HT-29 (cell line): ENCODE measurements at places on chromosomes 2 and 18.

- no peak for DNase-seq
Measured at GRCh38 chr2:174711206-174711605, 53.1 kb downstream of the CHRNA1 start.

GRCh38 chr18:59041296-59041695 lies 98.4 kb upstream of the SEC11C start:
- no peak for DNase-seq

- no peak for DNase-seq
Measured at GRCh38 chr2:133599811-133600210, 31.5 kb upstream of the NCKAP5 start.

DNA sequence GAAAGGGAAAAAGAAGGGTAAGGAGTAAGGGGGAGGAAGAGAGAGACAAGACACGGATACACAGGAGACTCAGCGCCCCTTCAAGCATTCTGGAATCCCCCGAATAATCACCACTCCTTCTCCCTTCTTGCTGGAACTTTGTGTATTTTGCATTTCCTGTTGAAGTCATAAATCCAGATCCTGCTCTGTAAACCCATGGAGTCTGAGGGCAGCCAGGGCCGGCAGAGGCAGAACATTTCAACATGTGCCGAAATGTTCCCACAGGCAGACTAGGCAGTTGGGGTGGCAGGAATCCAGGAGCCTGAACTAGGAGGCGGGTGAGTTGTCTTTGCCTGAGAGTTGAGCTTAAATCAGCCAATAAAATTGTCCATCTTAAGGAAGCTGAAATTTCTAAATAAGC lies 193.1 kb downstream of the SH3RF3 start:
- no peak for DNase-seq

- peak; percentile 90 for DNase-seq
Measured at GRCh38 chr18:11857177-11857887, 6.1 kb downstream of the CHMP1B start.

DNA sequence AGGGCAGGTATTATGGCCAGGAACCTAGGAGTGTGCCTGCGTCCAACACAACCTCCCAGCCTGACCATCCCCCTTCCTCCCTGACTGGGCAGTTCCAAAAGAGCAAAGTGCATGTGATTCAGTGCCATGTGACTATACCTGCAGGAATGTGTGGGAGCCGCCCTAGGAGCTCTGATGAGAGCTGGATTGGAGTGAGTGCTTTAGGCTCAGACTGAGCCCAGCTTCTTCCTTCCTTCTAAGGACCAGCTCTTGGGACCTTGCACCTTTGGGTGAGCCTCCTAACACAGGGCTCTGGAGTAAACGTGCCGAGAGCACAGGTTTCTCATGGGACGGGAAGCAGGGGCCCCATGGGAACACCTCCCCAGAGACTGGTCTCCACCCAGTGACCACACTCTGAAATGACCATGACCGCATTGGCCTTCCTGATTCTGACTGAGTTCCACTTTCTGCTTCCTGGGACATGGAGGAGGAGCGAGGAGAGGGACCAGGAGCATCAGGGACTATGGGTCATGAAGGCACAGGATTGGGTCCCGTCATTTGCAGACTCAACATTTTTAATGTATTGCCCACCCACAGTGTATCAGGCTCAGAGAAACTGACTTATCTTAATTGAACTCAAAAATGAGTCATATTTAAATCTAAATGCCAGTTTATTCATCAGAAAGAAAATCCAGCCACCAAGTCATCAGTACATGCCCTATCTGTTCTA lies 87.8 kb upstream of the BCL2L11 start:
- DNase-seq, result peak; percentile 89

DNA sequence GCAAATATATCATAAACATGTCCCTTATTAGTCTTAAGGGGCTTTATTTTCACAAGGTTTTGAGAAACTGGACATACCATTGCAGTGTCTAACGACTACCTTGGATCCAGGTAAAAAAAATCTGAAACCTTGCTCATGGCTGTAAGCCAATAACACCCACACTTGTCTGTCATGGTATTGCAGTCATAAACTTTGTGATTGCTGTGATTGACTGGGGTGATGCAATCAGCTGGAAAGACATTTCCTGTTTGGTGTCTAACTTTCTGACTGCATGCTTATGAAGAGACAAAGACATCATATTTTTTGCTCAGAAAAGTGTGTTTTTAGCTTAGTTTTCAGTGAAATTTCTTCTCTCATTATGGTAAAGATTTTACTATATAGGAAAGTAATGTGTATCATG lies 635.0 kb downstream of the TSN start:
- peak; percentile 21 for DNase-seq

DNA sequence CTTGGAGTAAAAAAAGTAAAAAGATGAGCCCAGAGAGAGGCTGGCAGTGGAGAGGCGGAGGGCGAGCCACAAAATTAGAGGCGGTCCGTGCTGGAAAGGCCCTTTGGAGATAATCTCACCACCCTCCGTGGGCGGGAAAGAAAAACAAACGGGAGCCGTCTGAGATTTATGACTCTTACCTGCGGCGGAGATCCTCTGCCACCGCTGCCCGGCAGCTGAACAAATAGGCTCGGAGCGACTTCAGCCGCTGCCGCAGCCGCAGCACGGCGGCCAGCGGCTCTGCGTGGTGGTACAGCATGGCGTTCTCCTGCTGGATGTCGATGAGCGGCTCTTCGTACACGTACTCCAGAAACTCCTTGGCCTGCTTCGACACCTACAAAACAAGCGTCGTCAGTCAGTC lies 94.6 kb downstream of the PLEKHM3 start:
- DNase-seq, result peak; percentile 86

- no peak for DNase-seq
Measured at GRCh38 chr2:184677171-184677570, 78.8 kb downstream of the ZNF804A start.

DNA sequence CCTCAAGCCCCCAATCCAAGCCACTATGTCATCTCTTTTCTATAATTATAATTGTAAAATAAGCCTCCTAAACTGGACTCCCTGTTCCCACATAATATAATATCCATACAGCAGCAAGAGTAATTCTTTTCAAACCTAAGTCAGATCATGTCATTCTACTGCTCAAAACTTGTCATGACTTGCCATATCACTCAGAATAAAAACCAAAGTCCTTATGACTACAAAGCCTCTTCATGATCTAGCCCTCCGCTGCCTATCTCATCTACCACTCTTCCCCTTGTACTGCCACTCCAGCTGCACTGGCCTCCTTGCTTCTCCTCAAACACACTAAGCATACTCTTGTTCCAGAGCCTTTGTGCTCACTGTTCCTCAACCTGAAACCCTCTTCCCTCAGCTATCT lies 69.9 kb downstream of the MEMO1 start:
- no peak for DNase-seq

GRCh38 chr2:174439950-174440349 lies 44.4 kb downstream of the SCRN3 start:
- DNase-seq, result no peak

DNA sequence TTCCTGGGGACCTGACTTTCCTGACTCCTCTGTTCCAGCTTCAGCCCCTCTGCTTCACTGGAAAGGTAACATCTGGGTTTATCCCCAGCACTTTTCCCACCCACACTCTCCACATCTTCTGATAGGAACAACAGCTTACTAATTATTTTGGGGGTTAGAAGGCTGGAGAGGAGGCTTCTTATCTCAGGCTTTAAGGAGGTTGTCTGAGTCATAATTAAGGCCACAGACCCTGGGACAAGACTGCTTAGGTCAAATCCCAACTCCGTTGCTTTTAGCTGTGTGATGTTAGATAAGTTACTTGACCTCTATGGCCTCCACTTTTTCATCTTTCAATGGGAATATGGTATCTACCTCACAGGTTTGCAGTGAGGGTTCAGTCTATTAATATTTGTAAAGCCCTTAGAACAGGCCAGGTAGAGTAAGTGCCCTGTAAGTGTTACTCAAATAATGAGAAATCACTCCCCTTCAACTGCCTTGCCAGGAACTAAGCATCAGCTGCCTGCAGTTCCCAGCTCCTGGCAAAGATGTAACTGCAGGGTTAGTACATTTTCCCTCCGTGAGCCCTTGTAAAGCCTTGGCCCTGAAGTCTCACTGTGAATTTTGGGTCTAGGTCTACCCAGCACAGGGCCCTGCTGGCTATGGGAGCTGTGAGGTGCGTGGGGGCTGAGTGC lies 123.6 kb downstream of the MTX2 start:
- no peak for DNase-seq
